ENCODE measurements at places on chromosomes 7 and 10.

GRCh38 chr10:124647421-124648130, 96.6 kb downstream of the FAM53B start:
- peak; percentile 60 for DNase-seq

GRCh38 chr7:68694656-68695055, 903.6 kb upstream of the AUTS2 start:
- no peak for DNase-seq

DNA sequence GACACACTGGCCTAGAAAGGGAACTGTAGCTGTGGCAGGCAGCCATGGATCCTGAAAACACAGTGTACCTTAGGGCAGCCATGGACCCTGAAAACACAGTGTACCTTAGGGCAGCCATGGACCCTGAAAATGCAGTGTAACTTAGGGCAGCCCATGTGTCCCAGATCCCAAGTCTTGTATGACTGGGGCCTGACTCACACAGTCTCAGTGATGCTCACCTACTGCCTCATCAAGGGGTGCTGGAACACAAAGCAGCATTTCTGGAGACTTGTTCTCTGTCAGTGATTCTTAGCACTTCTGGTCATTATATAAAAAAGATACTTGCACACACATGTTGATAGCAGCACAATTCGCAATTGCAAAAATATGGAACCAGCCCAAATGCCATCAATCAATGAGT, 70.2 kb upstream of the LAMB4 start:
- DNase-seq: no peak

DNA sequence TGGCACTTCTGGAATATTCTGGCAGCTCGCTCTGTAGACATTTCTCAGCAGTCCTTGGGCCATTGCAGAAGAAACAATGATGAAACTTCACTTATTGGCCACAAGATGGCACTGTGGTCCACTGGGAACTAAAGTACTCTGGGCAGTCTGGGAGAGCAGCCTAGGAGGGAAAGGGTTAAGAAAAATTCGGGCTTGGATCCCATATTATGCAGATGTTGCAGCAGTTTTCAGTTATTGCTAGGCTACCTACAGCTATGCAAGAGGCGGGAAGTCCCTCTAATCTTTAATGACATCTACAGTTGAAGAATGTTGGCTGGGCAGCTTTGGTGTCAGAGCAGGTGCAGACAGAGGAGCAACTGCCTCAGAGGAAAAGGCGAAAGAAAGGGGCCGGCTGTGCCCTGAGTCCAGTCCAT, 201.7 kb upstream of the PRSS58 start:
- no peak for DNase-seq

GRCh38 chr7:102421706-102422240, 11.6 kb upstream of the ORAI2 start:
- no peak for DNase-seq
